Endothelial cell of umbilical vein (primary cell): ENCODE measurements at places on chromosomes 11 and 22. TPM values are rescaled to one million over a fixed set of nuclear protein-coding genes. Genes with fewer than 3 reads are reported as not detected.
A peak's percentile ranks its signal among the peaks of the same experiment; 100 is the strongest.

DNA sequence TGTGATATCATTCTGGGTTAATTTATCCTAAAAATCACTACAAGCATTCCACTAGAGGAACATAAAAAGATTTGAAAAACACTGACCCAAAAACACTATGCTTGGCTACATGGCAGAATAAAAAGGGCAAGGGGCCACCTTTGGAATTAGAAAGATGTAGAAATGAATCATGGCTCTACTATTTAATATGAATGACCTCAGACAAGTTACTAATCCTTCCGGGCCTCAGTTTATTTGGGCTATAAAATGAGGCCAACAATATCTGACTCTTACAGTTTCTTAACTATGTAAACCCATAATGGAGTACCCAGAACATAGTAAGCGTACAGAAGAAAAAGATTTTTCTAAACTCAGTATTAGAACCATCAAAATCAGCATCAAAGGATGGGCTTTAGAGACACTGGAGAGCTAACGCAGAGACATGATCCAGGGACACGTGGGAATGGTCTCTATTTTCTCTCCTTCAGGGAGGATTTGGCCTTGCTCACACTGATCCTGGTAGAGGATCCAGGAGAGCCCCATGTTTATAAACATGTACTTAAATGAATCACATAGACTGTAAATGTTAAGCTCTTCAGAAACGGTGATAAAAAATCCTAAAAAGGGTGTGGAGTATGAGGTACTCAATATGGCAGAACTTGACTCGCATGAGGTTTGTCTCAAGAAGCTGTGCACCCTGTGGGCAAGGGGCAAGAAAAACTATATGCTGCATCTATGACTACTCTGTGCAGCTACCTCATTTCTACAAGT, 288.4 kb upstream of the PITPNB start:
- H3K4me1 ChIP-seq, result peaks cover 32% of the 10 kb centered on the region
- H3K27ac ChIP-seq, result no peak overlapping the region
- peak; percentile 50 for DNase-seq
- no peaks in the 10 kb centered on the region for H3K27me3 ChIP-seq
- H3K4me3 ChIP-seq, result no peak overlapping the region

Gene SLC43A3
- 68.9 and 89.4 TPM in 2 replicates for total RNA-seq

Gene C11orf65
- total RNA-seq, result not detected in 2 replicates

- no peak overlapping the region for H3K27ac ChIP-seq
- H3K4me1 ChIP-seq, result no peaks in the 10 kb centered on the region
- H3K36me3 ChIP-seq, result no peaks in the 10 kb centered on the region
- no peaks in the 10 kb centered on the region for H3K27me3 ChIP-seq
- H3K4me3 ChIP-seq, result no peak overlapping the region
- no peak for DNase-seq
Measured at GRCh38 chr11:27619039-27619574, 81.1 kb downstream of the BDNF start.

DNA sequence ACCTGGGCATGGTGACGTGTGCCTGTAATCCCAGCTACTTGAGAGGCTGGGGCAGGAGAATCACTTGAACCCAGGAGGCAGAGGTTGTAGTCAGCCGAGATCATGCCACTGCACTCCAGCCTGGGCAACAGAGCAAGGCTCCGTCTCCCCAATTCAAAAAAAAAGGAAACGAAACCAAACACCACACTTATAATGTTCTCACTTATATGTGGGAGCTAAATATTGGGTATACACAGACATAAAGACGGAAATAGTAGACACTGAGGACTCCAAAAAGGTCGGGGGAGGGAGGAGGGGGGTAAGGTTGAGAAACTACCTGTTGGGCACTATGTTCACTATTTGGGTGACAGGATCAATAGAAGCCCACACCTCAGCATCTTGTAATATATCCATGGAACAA, 94.3 kb downstream of the GAB2 start:
- no peaks in the 10 kb centered on the region for H3K36me3 ChIP-seq
- peaks cover 15% of the 10 kb centered on the region for H3K4me1 ChIP-seq
- DNase-seq, result no peak
- H3K4me3 ChIP-seq, result no peak overlapping the region
- no peaks in the 10 kb centered on the region for H3K27me3 ChIP-seq

GRCh38 chr22:37559901-37560607, at the start of gene CDC42EP1:
Gene CDC42EP1 (plus strand): TSS chr22:37560480. CDS start chr22:37566350, 5,870 bp downstream.
- peak; percentile 55 for DNase-seq
- H3K4me1 ChIP-seq, result peaks cover 53% of the 10 kb centered on the region
- H3K36me3 ChIP-seq, result no peaks in the 10 kb centered on the region

- no peaks in the 10 kb centered on the region for H3K36me3 ChIP-seq
- H3K4me3 ChIP-seq, result no peak overlapping the region
- peaks cover 14% of the 10 kb centered on the region for H3K4me1 ChIP-seq
- DNase-seq, result no peak
- H3K27ac ChIP-seq, result no peak overlapping the region
- peaks cover 64% of the 10 kb centered on the region for H3K27me3 ChIP-seq
Measured at GRCh38 chr22:45972889-45973253, 4.1 kb downstream of the WNT7B start.

DNA sequence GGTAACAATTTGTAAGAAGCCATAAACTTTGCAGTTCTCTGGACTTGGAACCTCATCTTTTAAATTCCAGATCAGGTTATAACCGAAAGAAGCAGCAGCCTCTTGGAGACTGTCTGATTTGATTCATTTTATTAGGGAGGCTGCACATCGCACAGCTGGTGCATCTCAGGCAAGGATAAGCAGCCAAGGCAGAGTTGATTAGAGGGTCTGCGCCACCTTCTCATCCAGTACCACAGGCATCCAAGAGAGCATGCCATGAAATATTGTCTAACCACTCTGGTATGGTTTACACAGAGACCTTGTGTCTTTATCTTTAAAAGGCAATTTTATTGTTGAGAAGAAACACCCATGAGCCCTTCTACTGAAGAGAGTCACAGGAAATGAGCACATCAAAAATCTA, 16.2 kb upstream of the CWF19L2 start:
- no peak for DNase-seq
- H3K27me3 ChIP-seq, result peaks cover 5% of the 10 kb centered on the region
- no peak overlapping the region for H3K4me3 ChIP-seq
- no peak overlapping the region for H3K27ac ChIP-seq
- H3K4me1 ChIP-seq, result no peaks in the 10 kb centered on the region

Gene GLYAT
- not detected in 2 replicates for total RNA-seq

Gene CD3E
- not detected in 2 replicates for total RNA-seq

Gene FOLR3
- total RNA-seq, result not detected in 2 replicates

GRCh38 chr11:36469063-36469462, 41.0 kb downstream of the TRAF6 start:
- H3K27me3 ChIP-seq, result no peaks in the 10 kb centered on the region
- no peaks in the 10 kb centered on the region for H3K36me3 ChIP-seq
- no peak for DNase-seq
- no peak overlapping the region for H3K4me3 ChIP-seq
- no peaks in the 10 kb centered on the region for H3K4me1 ChIP-seq

Gene OR4D5
- total RNA-seq, result not detected in 2 replicates

GRCh38 chr22:17603668-17604067, 24.9 kb downstream of the ATP6V1E1 start:
- no peaks in the 10 kb centered on the region for H3K4me1 ChIP-seq
- H3K4me3 ChIP-seq, result no peak overlapping the region
- no peak for DNase-seq
- H3K27ac ChIP-seq, result no peak overlapping the region
- H3K27me3 ChIP-seq, result no peaks in the 10 kb centered on the region

Gene SPI1
- total RNA-seq, result not detected in 2 replicates

Gene OR1S2
- total RNA-seq, result not detected in 2 replicates

GRCh38 chr22:48973694-48974041, 854.0 kb downstream of the BRD1 start:
- H3K27me3 ChIP-seq, result no peaks in the 10 kb centered on the region
- H3K27ac ChIP-seq, result no peak overlapping the region
- no peaks in the 10 kb centered on the region for H3K36me3 ChIP-seq
- no peak overlapping the region for H3K4me3 ChIP-seq
- no peaks in the 10 kb centered on the region for H3K4me1 ChIP-seq
- no peak for DNase-seq

Gene RFPL3
- not detected in 2 replicates for total RNA-seq

- H3K27me3 ChIP-seq, result no peaks in the 10 kb centered on the region
- peaks cover 27% of the 10 kb centered on the region for H3K4me1 ChIP-seq
- DNase-seq, result peak; percentile 61
- H3K27ac ChIP-seq, result peak overlapping the region; percentile 92
Measured at GRCh38 chr11:123474994-123475393, 44.9 kb downstream of the GRAMD1B start.

Gene MYRF
- total RNA-seq, result 0.82 and 1.8 TPM in 2 replicates

Gene CLDN5
- total RNA-seq, result 165 and 198 TPM in 2 replicates

- H3K36me3 ChIP-seq, result no peaks in the 10 kb centered on the region
- H3K4me3 ChIP-seq, result no peak within 1 kb of the TSS
- DNase-seq, result no peak
- H3K27ac ChIP-seq, result no peak within 1 kb of the TSS
Measured at GRCh38 chr11:58358969-58359368, at the start of gene OR5B17. Gene OR5B17 (minus strand): TSS chr11:58359069. CDS start chr11:58359069, 0 bp downstream.

DNA sequence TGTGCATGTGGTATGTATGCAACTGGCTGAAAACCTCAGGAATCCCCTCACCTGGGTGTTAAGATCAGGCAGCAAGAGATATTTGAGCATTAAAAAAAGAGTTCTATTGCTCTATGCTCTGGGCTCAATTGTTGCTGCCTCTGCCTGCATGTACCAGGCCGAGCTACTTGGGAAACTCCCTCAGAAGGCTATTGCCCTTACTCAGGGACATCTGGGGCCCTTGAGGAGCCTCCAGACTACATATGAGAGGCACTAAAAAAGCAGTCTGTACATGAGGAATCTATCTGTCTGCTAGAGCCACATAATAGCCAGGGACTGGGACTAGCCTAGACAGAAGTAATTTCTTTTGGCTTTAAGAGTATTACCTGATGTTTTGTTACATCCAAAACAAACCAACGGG, 120.1 kb downstream of the SWAP70 start:
- H3K36me3 ChIP-seq, result peaks cover 2% of the 10 kb centered on the region
- H3K27me3 ChIP-seq, result no peaks in the 10 kb centered on the region
- H3K4me1 ChIP-seq, result no peaks in the 10 kb centered on the region
- H3K27ac ChIP-seq, result no peak overlapping the region
- no peak for DNase-seq
- no peak overlapping the region for H3K4me3 ChIP-seq

DNA sequence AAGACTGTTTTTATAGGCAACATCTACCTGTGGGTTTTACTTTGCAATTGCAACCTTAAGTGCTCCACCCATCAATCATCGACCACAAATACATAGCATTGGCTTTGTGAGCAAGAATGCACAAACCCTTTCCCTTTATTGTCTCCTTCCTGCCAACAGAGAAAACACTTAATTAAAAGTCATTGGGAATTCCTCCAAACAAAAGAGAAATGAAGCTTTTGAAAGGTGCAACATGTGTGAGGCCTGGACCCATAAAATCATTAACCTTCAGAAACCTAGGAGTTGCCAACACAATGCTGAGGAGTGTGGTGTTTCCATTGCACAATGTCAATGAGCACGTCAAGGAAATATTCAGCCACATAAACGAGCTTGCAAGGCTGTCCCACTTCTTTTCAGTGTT, 223.2 kb downstream of the BLID start:
- no peaks in the 10 kb centered on the region for H3K36me3 ChIP-seq
- DNase-seq, result no peak
- no peak overlapping the region for H3K4me3 ChIP-seq
- no peaks in the 10 kb centered on the region for H3K27me3 ChIP-seq
- H3K4me1 ChIP-seq, result peaks cover 12% of the 10 kb centered on the region
- H3K27ac ChIP-seq, result no peak overlapping the region

GRCh38 chr22:49833340-49834007, 5.8 kb upstream of the BRD1 start:
- H3K4me3 ChIP-seq, result no peak overlapping the region
- H3K4me1 ChIP-seq, result no peaks in the 10 kb centered on the region
- H3K27ac ChIP-seq, result no peak overlapping the region
- H3K36me3 ChIP-seq, result no peaks in the 10 kb centered on the region
- no peak for DNase-seq

Gene PLAAT2
- total RNA-seq, result not detected in 2 replicates

- H3K4me3 ChIP-seq, result no peak overlapping the region
- no peak overlapping the region for H3K27ac ChIP-seq
- no peak for DNase-seq
- H3K27me3 ChIP-seq, result no peaks in the 10 kb centered on the region
- H3K4me1 ChIP-seq, result no peaks in the 10 kb centered on the region
Measured at GRCh38 chr11:113332638-113333329, 18.4 kb downstream of the TTC12 start.

Gene RAB36
- total RNA-seq, result 2.6 and 2.7 TPM in 2 replicates

DNA sequence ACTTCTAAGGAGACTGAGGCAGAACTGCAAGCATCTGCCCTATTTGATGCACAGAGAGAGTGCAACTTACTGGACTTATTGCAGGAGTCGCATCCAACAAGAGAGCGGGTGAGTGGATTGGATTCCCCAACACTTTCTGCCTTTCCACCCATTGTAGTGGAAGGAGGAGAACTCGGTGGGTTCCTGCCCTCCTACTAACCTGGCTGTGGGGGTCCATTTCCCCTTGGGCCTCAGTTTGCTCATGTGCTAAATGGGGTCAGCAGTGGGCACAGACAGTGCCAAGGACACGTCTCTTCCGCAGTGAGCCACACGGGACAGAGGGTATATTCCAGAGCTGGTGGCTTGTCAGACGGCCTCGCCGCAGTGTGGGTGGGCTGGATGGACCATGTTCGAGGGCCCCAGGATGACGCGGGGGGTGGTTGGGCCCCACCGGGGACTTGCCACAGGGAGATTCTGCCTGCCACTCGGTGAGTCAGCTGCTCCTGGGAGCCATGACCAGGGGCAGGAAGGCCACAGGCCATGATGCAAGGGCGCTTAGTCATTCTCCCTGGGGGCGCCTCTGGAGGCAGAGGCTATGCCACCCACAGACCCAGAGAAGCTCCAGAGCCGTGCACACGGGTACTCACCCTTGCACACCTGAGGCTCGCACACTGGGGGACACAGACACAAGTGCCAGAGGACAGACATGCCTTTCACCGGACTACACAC, 8.2 kb downstream of the ALX4 start:
- DNase-seq, result no peak
- H3K27me3 ChIP-seq, result peaks cover 63% of the 10 kb centered on the region
- H3K27ac ChIP-seq, result no peak overlapping the region
- H3K4me3 ChIP-seq, result no peak overlapping the region

Gene CHRM1
- not detected in 2 replicates for total RNA-seq

Gene BCL2L13
- 36.2 TPM in 2 replicates for total RNA-seq

DNA sequence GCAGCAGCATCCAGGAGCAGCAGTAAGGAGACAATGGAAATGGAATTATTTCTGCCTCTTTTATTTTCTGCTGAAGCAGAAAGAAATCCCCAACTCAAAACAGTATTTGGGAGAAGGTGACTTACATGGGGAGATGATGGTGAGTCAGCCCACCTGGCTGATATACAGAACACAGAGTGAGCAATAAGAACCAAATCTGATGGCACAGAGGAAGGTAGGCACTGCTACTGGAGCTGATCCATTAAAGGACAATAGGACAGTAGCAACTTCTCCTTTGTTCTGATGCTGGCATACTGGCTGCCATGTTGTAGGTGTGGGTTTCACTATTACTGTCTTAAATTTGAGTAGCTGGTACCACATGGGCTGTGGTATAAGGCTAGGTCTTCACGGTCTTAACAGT, 45.2 kb downstream of the CLPB start:
- no peaks in the 10 kb centered on the region for H3K27me3 ChIP-seq
- DNase-seq, result no peak
- no peaks in the 10 kb centered on the region for H3K36me3 ChIP-seq
- H3K4me1 ChIP-seq, result no peaks in the 10 kb centered on the region
- no peak overlapping the region for H3K4me3 ChIP-seq
- H3K27ac ChIP-seq, result no peak overlapping the region
